Smooth muscle cell of bladder (primary cell): ENCODE measurements at places on chromosomes 16 and 17. TPM values are rescaled to one million over a fixed set of nuclear protein-coding genes. Genes with fewer than 3 reads are reported as not detected.

The ASPA gene
- total RNA-seq: 3.6 and 7.6 TPM in 2 replicates

The TENT4B gene
- total RNA-seq: 9.0 and 10.3 TPM in 2 replicates

The NTN3 gene
- total RNA-seq: 0.43 and 0.74 TPM in 2 replicates

The CHST5 gene
- total RNA-seq: not detected in 2 replicates

The DNAH3 gene
- total RNA-seq: not detected in 2 replicates

The UNK gene
- total RNA-seq: 10.0 and 15.1 TPM in 2 replicates

The KRTAP1-1 gene
- total RNA-seq: not detected in 2 replicates

The SALL1 gene
- 0.18 and 1.1 TPM in 2 replicates for total RNA-seq

The ST6GALNAC2 gene
- total RNA-seq: 1.0 and 4.1 TPM in 2 replicates

The TBC1D16 gene
- 26.9 and 44.4 TPM in 2 replicates for total RNA-seq

The ABCC6 gene
- total RNA-seq: 0.83 and 2.3 TPM in 2 replicates

The PRR35 gene
- not detected in 2 replicates for total RNA-seq

The ENO3 gene
- 1.6 and 2.6 TPM in 2 replicates for total RNA-seq

The TRIM72 gene
- not detected in 2 replicates for total RNA-seq

The PRR11 gene
- total RNA-seq: 1.9 and 2.4 TPM in 2 replicates

The MYH1 gene
- total RNA-seq: 0.09 TPM in 1 of 2 replicates, not detected in the other

The ZNF19 gene
- total RNA-seq: 2.4 and 2.6 TPM in 2 replicates

The KATNIP gene
- total RNA-seq: 18.2 and 18.8 TPM in 2 replicates

The SNX20 gene
- not detected in 2 replicates for total RNA-seq

The YBX2 gene
- total RNA-seq: 0.09 TPM in 1 of 2 replicates, not detected in the other

The NCBP3 gene
- 19.7 and 19.9 TPM in 2 replicates for total RNA-seq

The SLC4A1 gene
- total RNA-seq: not detected in 2 replicates
